Adipose tissue (tissue), 3 donors: ENCODE measurements at places on chromosomes 6 and 20. TPM values are rescaled to one million over a fixed set of nuclear protein-coding genes. Genes with fewer than 3 reads are reported as not detected.

BTBD3 gene
- 10.6 TPM for polyA plus RNA-seq

FLOT1 gene
- 87.0 TPM for polyA plus RNA-seq

PSMG4 gene
- 34.0 TPM for polyA plus RNA-seq

PTCHD4 gene
- not detected for polyA plus RNA-seq

GABRR1 gene
- not detected for polyA plus RNA-seq

IRF4 gene
- 0.40 TPM for polyA plus RNA-seq

HRH3 gene
- not detected for polyA plus RNA-seq

SIRPD gene
- polyA plus RNA-seq = 0.27 TPM

OTOR gene
- not detected for polyA plus RNA-seq

NPEPL1 gene
- 25.9 TPM for polyA plus RNA-seq

RAB5IF gene
- 56.1 TPM for polyA plus RNA-seq

NKX2-4 gene
- polyA plus RNA-seq = not detected

MRAP2 gene
- 0.56 TPM for polyA plus RNA-seq

BFSP1 gene
- polyA plus RNA-seq = 1.3 TPM

OPN5 gene
- not detected for polyA plus RNA-seq

HLA-DQA2 gene
- not detected for polyA plus RNA-seq

TREML2 gene
- 0.67 TPM for polyA plus RNA-seq

AIF1 gene
- polyA plus RNA-seq = 63.1 TPM

ZNF311 gene
- 1.0 TPM for polyA plus RNA-seq

C20orf144 gene
- polyA plus RNA-seq = 0.06 TPM

MANEA gene
- polyA plus RNA-seq = 9.3 TPM

APOBEC2 gene
- 0.34 TPM for polyA plus RNA-seq

ELMO2 gene
- polyA plus RNA-seq = 13.0 TPM

FOXQ1 gene
- 0.34 TPM for polyA plus RNA-seq

KCNQ5 gene
- polyA plus RNA-seq = 0.15 TPM

C6orf58 gene
- 0.05 TPM for polyA plus RNA-seq

PTK7 gene
- polyA plus RNA-seq = 11.2 TPM

LBP gene
- polyA plus RNA-seq = 2.9 TPM

OPRL1 gene
- 1.2 TPM for polyA plus RNA-seq

TREML1 gene
- polyA plus RNA-seq = not detected

ADGRB3 gene
- 0.11 TPM for polyA plus RNA-seq

C6orf132 gene
- 6.2 TPM for polyA plus RNA-seq

TLDC2 gene
- polyA plus RNA-seq = not detected

CDSN gene
- 0.03 TPM for polyA plus RNA-seq

SNAP91 gene
- polyA plus RNA-seq = 0.03 TPM

GOPC gene
- 8.8 TPM for polyA plus RNA-seq

NKX2-2 gene
- not detected for polyA plus RNA-seq

SRSF12 gene
- polyA plus RNA-seq = 0.29 TPM

PERP gene
- 12.4 TPM for polyA plus RNA-seq

METTL24 gene
- 0.54 TPM for polyA plus RNA-seq

NFATC2 gene
- polyA plus RNA-seq = 1.0 TPM

ENPP5 gene
- polyA plus RNA-seq = 4.1 TPM

WFDC10B gene
- polyA plus RNA-seq = not detected

ALDH8A1 gene
- polyA plus RNA-seq = 0.56 TPM

HECA gene
- 23.4 TPM for polyA plus RNA-seq

PTGIS gene
- 15.9 TPM for polyA plus RNA-seq

GRM1 gene
- not detected for polyA plus RNA-seq

ATXN1 gene
- polyA plus RNA-seq = 2.6 TPM

ELOVL2 gene
- 1.4 TPM for polyA plus RNA-seq

THBS2 gene
- polyA plus RNA-seq = 2.6 TPM

FLRT3 gene
- 1.0 TPM for polyA plus RNA-seq

PACSIN1 gene
- polyA plus RNA-seq = not detected

SIRPB1 gene
- polyA plus RNA-seq = 5.6 TPM

TAB2 gene
- polyA plus RNA-seq = 11.9 TPM

RBCK1 gene
- 65.6 TPM for polyA plus RNA-seq

WFDC2 gene
- polyA plus RNA-seq = 9.5 TPM
